Cardiac muscle cell (in vitro differentiated cells and primary cell): ENCODE measurements at places on chromosomes 6 and 20. TPM values are rescaled to one million over a fixed set of nuclear protein-coding genes. Genes with fewer than 3 reads are reported as not detected.

DNA sequence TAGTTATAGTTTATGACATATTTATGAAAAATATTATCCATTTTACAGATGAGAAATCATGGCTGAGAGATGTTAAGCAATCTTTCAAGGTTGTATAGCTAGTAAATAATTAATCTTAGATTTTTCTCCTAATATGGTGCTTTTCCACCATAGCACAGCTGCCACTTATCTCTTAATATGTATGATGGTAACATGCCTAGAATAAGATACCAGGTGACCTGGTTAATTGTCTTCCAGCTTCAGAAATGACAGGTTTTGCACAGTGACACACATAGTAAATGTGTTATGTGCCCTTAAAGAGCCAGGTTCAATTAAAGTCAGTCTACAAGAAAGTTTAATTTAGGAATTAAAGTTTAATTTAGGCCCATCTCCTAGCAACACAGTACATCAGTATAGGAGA is 14.8 kb downstream of the TUBB2A start:
- H3K27me3 ChIP-seq = no peaks in the 10 kb centered on the region
- H3K36me3 ChIP-seq = peaks cover 49% of the 10 kb centered on the region
- H3K4me1 ChIP-seq = no peaks in the 10 kb centered on the region
- DNase-seq = no peak
- no peak overlapping the region for H3K27ac ChIP-seq

- H3K27me3 ChIP-seq = peaks cover 81% of the 10 kb centered on the region
- no peak overlapping the region for H3K4me3 ChIP-seq
- H3K36me3 ChIP-seq = no peaks in the 10 kb centered on the region
- no peaks in the 10 kb centered on the region for H3K4me1 ChIP-seq
- H3K27ac ChIP-seq = no peak overlapping the region
Observed at GRCh38 chr6:155158030-155158843, 105.6 kb upstream of the CLDN20 start.

CYP24A1 gene
- not detected in 2 replicates for total RNA-seq

- no peaks in the 10 kb centered on the region for H3K36me3 ChIP-seq
- no peak for DNase-seq
- H3K27ac ChIP-seq = no peak overlapping the region
- H3K4me3 ChIP-seq = no peak overlapping the region
- no peaks in the 10 kb centered on the region for H3K27me3 ChIP-seq
Observed at GRCh38 chr6:47741807-47742206, 40.0 kb upstream of the OPN5 start.

DNA sequence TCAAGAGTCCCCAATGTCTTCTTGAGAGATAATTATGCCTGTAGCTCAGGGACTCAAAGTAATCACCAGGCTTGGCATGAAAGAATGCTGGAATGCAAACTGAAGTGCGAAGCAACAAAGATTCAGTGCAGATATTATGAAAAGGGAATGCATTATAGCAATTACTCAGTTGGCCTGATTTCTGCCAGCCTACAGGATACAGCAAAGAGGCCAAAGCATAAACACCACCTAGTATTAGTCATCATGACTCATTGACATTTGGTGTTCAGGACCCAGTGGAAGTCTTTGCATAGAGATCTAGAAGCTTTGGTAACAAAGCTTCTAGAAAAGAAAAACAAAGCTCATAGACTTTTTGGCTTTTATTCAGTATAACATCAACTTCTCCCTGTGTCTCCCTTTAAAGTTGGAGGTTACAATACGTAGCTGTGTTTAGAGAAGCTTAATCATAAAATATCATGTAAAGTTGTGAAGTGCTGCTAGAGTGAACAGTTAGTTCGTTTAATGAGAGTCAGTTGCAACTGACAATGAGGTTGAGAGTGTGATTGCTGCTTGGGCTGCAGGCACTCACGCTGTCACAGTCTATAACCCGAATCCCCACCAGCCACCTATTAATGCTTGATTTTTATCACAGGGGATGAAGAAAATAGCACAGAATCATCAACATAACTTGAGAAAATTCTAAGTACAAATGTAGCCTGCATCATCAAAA is 932.7 kb downstream of the TFAP2A start:
- H3K4me3 ChIP-seq = no peak overlapping the region
- no peak for DNase-seq
- no peak overlapping the region for H3K27ac ChIP-seq
- H3K4me1 ChIP-seq = no peaks in the 10 kb centered on the region
- H3K27me3 ChIP-seq = no peaks in the 10 kb centered on the region

DNA sequence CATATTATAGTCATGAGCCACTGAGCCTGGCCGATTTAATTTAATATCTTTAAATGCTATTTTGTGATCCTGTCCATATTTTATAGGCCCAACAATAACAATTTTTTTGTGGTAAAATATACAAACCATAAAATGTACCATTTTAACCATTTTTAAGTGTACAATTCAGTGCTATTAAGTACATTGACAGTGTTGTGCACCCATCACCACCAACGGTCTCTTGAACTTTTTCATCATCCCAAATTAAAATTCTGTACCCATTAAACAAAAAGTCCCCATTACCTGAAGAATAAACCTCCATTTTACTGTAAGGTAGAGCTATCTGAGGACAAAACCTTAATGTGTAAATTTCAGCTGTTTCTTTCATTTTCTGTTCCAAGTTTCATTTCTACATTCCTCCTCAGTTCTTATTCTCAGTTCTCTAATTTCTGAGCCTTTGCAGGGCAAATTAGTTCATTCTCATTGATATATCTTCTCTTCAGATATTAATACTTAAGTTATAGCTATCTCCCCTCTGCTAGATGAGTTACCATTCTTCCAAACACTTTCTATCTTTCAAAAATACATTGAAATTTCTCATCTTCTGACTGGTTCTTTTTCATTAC is 10.3 kb downstream of the MTO1 start:
- no peaks in the 10 kb centered on the region for H3K4me1 ChIP-seq
- no peak overlapping the region for H3K4me3 ChIP-seq
- H3K27ac ChIP-seq = no peak overlapping the region
- H3K36me3 ChIP-seq = peaks cover 53% of the 10 kb centered on the region
